ENCODE measurements at places on chromosomes 11 and 22. TPM values are rescaled to one million over a fixed set of nuclear protein-coding genes. Genes with fewer than 3 reads are reported as not detected.

TRAF6 gene
- 6.7 TPM for polyA plus RNA-seq

TCN2 gene
- 8.4 TPM for polyA plus RNA-seq

CLDN5 gene
- polyA plus RNA-seq = 21.6 TPM

MGAT3 gene
- polyA plus RNA-seq = 0.92 TPM

NDUFC2 gene
- 123 TPM for polyA plus RNA-seq

ISX gene
- 36.0 TPM for polyA plus RNA-seq

CTTN gene
- polyA plus RNA-seq = 87.1 TPM

PPP6R2 gene
- 15.0 TPM for polyA plus RNA-seq

UBQLNL gene
- polyA plus RNA-seq = 0.34 TPM

APOBEC3F gene
- polyA plus RNA-seq = 1.2 TPM

OR5AL1 gene
- not detected for polyA plus RNA-seq

TUB gene
- 0.23 TPM for polyA plus RNA-seq

OR52R1 gene
- not detected for polyA plus RNA-seq

BRSK2 gene
- polyA plus RNA-seq = 1.7 TPM

ART1 gene
- not detected for polyA plus RNA-seq

THAP7 gene
- polyA plus RNA-seq = 32.0 TPM

SLC35C1 gene
- 38.9 TPM for polyA plus RNA-seq

ANO1 gene
- 0.60 TPM for polyA plus RNA-seq

TMEM191B gene
- polyA plus RNA-seq = 2.4 TPM

HTR3A gene
- 1.5 TPM for polyA plus RNA-seq

All from sigmoid colon (tissue), 7 donors.